ENCODE measurements at places on chromosomes 7 and 10.
A peak's percentile ranks its signal among the peaks of the same experiment; 100 is the strongest.

- DNase-seq: no peak
These were observed 610.5 kb downstream of the ACTR3B start for GRCh38 chr7:153370092-153370491.

DNA sequence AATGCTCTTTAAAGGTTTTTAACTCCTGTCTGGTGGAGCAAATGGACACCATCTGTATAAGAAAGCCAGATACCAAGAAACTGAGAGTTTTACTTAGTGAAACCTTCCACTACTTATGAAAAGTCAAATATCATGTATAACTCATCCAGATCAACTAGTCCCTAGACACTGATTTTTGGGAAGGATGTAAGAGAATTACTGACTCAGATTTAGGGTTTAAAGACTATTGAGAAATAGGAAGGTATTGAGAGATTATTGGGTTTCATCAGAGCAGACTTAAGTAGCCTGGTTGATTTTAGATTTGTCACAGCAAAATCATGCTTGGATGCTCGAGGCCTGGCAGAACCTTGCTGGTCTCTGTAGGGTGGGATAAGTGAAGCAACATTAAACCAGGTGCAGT lies 3.1 kb downstream of the CSTF2T start:
- no peak for DNase-seq

GRCh38 chr7:129271500-129272355 lies 46.9 kb downstream of the AHCYL2 start:
- no peak for DNase-seq

- no peak for DNase-seq
These were observed 63.7 kb downstream of the SP8 start for GRCh38 chr7:20722941-20723340.

- no peak for DNase-seq
These were observed 129.0 kb downstream of the HERPUD2 start for GRCh38 chr7:35565927-35566326.

DNA sequence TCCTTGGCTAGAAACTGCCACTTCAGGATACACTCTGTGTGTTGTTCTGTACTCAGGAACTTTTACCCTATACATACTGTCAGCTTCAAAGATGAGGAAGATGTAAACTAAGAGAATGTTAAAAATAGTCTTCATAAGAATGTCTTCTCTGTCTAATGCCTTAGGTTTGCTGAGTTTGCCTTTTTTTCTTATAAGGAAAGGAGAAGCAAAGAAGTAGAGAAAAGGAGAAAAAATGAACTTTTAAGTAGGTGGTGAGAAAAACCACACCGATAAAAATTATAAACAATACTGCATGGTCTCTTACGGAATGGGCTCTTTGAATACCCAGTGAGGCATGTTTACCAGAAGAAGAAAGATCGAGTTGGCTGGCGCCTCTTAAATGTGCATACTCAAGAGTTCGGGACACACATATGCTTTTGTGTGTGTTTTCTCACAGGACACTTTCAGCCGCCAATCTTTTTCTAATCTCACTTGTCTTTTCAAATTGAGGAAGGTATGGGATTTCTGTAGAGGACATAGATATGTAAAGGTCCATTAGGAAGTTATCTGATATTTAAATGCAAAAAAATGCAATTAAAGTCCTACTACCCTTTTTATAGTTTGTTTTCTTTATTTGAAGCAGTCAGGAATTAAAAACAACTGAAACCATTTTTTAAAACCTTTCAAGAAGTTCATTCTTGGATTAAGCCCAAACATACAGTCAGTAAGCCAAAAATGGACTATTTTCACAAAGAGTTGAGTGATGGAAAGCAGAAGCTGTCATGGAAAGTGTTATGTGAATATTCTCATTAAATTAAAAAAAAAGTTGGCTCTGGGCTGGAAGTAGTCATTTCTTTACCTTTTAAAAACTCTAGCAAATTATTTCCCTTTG lies 100.6 kb upstream of the MDFIC start:
- no peak for DNase-seq

DNA sequence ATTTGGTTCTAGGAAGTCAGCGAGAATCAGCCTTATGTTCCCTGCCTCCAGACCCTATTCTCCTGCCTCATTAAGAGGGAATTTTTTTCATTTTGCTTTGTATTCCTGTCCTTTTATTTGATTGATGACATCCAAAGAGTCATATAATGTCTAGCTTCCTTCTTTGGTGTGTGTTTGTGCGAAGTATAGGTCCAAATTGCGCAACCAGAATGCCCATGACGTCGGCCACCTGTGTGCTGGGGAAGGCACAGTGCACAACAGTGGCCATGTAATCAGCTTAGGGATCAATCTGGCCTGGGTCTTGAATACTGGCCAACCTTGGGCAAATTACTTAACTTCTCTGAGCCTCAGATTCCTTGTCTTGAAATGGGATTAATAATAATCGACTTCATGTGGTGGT lies 206.2 kb downstream of the VTI1A start:
- DNase-seq: no peak

GRCh38 chr7:157587051-157587804 lies 250.4 kb downstream of the DNAJB6 start:
- no peak for DNase-seq

DNA sequence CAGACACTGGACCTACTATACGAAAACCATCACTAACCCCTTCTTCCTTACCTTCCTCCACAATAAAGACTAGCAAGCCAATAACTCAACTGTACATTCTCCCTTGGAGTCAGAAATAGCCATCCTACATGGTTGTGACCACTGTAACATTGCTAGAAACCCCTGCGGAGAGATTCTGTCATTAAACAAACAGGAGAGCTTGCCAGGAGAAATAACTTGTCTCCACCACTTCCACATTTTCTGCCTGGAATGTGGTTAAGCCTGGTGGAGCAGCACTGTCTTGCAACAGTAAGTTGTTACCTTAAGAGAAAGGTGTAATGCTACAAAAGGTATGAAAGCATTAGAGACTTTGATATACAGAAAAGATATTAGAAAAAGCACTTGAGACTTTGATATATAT lies 45.8 kb downstream of the THSD7A start:
- DNase-seq: no peak

DNA sequence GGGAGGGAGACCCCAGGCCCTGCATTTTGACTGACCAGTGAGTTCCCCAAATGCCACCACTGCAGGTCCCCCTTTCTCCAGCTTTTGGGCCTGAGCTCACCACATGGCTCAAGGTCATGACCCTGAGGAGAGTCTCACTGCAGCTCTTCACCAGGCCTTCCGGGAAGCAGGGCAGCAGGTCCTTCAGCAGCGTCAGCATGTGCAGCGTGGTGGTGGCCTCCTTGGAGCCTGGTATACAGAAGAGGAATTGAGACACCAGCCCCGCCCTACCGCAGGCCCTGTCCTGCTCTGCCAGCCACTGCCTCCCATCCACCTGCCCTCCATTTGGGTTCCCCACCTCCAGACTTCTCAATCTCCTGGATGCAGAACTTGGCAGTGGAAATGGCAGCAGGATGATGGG lies 13.0 kb downstream of the RRP12 start:
- DNase-seq: no peak

DNA sequence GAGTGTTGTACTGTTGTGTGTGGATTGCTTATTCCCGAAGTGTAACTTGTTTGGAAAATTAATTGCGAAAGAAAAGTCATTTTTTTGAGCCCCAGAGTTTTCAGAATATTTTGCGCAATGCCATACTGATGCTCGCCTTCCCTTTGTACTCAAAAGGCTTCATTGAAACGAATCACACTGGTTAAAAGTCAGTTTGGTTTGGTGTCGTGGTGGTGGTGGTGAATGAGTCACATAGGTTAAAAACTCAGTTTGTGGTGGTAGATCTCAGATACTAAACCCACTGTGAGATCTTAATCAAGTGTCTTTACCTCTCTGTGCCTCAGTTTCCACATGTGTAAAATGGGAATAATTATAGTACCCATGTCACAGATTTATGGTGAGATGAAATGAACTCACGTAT lies 61.1 kb upstream of the IL6 start:
- DNase-seq: no peak

- DNase-seq: no peak
These were observed 207.2 kb downstream of the DPP6 start for GRCh38 chr7:154259396-154259795.

- no peak for DNase-seq
These were observed 105.7 kb downstream of the DNAJB6 start for GRCh38 chr7:157442456-157442855.

DNA sequence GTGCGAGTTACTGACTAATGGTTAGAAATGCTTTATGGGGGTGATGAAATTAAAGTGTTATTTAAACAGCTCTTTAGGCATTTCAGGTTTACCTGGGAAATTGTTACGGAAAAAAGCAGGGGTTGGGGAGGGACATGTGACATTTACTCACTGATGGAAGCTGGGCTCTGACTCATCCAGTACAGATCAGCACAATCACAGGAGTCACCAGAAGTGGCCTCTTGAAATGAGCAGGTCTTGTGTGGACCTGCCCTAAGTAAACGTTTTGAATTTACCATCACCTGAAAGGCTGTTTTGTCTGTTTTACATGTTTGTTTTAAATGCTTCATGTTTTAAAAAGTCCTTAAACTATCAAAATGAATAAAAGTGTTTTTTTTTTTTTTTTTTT lies 2.3 kb downstream of the GLRX3 start:
- DNase-seq: no peak

DNA sequence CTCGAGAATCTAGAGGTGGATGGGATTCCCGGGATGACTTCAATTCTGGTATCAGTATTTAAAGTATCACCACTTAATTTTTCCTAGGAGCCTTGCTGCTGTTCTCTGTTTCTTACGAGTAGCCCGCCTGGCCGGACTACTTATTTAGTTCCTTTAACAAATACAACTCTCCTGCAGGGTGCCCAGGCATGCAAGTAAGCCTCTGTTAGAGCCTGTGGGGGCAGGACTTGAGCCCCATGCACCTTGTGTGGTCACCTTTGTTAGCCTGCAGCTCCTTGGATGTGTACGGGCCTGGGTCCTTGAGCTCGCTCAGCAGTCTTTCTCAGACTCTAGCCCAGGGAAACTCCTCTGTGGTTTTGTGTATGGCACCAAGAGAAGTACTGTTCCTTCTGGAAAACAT lies 16.1 kb downstream of the EIF4H start:
- no peak for DNase-seq

GRCh38 chr10:124453960-124454610 lies 4.2 kb upstream of the NKX1-2 start:
- DNase-seq: no peak

DNA sequence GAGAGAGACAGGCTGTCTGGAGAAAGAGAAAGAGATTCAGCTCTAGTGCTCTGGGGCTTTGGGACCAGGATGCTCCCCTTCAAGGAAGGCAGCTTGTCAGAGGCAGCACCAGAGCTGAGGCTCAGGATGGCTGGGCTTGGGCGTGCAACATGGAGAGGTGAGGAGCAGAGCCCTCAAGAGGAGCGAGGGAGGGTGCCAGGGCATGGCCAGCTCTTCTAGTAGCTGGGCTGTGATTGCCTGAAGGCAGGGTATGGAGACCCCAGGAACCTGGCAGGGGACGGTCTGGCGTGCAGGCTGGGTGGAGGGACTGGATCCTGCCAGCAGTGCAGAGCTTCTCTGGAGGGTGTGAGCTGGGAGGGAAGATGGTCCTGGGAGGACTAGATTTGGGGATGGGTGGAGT lies 40.2 kb downstream of the ANTXRL start:
- DNase-seq: no peak

- no peak for DNase-seq
These were observed 847 bp upstream of the SCIN start for GRCh38 chr7:12569673-12570072.

GRCh38 chr10:11898372-11899066 lies 75.4 kb downstream of the PROSER2 start:
- no peak for DNase-seq

- DNase-seq: no peak
These were observed 52.8 kb upstream of the CCAR1 start for GRCh38 chr10:68668231-68668630.

- DNase-seq: no peak
These were observed 95.3 kb downstream of the LRRC4 start for GRCh38 chr7:127935847-127936376.

DNA sequence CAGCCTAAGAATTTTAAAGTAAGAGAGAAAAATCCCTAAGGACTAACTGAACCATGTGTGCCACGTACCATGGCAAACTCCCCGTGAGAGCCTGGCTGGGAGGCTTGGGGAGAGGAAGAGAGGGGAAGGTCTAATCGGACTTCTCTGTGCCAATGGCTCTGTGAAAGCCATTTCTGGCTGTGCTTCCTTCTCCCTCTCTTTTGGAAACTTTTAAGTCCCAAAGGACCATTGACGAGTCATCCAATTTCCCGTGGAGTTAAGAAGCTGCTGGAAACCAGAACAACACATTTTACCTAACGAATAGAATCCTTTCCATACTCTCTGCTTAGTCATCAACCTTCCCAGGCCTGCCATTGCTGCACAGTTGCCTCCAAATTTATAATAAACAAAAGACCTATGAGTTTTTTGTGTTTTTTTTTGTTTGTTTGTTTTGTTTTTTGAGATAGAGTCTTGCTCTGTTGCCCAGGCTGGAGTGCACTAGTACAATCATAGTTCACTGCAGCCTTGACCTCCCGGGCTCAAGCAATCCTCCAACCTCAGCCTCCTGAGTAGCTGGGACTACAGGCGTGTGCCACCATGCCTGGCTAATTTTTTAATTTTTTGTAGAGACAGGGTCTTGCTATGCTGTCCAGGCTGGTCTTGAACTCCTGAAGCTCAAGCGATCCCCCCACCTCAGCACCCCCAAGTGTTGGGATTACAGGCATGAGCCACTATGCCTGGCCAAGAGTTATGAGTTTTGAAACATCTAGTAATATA lies 13.2 kb downstream of the LAMB1 start:
- DNase-seq: no peak

GRCh38 chr7:70893422-70893821 lies 238.5 kb upstream of the GALNT17 start:
- no peak for DNase-seq

- no peak for DNase-seq
These were observed 9.4 kb downstream of the ING3 start for GRCh38 chr7:120959929-120960484.

DNA sequence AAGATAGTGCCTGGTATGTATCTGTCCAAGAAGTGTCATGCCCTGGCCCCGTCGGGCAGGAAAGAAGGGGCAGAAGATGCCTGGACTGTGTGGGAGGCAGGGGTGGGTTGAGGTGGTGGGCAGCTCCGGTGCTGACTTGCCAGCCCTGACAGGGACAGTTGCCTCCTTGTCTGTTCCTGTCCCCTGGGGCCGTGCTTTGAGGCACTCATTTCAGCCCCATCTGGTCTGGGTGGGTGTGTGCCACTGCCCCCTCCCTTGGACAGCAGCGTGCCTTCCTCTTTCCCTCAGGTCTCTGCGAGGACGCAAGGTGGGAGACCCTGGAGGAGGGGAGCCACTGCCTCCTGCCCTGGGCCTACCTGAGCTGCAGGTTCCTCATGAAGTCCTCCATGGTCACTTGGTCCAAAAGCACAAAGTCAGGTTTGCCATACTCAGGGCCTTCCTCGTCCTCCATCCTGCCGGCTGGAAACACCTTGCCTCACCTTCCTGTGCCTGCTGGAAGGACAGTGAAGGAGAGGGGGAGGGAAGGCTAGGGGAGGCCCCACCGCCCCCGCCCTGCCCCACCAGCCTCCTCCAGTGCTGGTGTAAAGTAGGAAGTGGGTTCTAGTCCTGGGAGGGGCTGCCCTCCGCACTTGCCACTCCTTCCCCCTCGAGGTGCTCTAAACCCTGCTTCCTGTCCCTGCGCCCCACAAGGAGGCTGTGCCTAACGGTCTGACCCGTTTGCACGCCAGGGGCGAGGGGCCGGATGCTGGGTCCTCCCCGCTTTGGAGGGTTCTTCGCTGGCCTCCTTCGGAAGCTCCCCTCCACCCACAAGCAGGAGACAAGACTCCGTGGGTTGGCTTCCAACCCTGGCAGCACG lies at the start of gene MYO1G:
TSS of gene MYO1G (minus strand) at position 505 of the 856 bp plus-strand sequence. CDS start at position 451, 54 bp downstream.
- DNase-seq: peak; percentile 89

GRCh38 chr10:49500412-49500811 lies 38.5 kb downstream of the ERCC6 start:
- DNase-seq: no peak
